ENCODE measurements at places on chromosomes 7 and 10. TPM values are rescaled to one million over a fixed set of nuclear protein-coding genes. Genes with fewer than 3 reads are reported as not detected.

MSS51 gene
- polyA plus RNA-seq = 1.3 TPM

CROT gene
- polyA plus RNA-seq = 9.7 TPM

DNA sequence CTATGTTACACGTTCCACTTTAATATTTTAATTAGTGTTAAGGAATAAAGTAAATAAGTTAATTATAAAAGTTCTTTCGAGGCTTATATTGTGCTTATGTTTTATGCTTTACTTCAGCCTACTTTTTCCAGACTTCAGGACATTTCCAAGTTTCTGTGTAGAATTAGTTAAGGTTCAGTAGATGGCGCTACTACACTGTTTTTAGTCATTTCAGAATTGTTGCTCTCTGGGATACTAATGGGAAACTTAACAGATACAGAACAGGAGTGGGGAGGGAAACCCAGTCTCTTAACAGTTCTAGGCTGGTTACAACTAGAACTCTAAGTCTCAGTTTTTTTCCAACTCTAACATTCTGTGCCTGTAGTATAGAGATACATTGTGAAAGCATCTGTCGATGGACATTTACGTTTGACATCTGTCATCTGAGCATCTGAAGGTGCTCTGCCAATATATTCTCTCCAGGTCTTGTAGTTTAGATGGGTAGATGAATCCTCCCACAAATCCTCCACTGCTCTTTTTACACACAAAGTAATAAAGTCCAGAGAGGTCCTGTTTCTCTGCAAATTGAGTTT lies 56.8 kb upstream of the FAM171A1 start:
- DNase-seq = peak; percentile 12

DNA sequence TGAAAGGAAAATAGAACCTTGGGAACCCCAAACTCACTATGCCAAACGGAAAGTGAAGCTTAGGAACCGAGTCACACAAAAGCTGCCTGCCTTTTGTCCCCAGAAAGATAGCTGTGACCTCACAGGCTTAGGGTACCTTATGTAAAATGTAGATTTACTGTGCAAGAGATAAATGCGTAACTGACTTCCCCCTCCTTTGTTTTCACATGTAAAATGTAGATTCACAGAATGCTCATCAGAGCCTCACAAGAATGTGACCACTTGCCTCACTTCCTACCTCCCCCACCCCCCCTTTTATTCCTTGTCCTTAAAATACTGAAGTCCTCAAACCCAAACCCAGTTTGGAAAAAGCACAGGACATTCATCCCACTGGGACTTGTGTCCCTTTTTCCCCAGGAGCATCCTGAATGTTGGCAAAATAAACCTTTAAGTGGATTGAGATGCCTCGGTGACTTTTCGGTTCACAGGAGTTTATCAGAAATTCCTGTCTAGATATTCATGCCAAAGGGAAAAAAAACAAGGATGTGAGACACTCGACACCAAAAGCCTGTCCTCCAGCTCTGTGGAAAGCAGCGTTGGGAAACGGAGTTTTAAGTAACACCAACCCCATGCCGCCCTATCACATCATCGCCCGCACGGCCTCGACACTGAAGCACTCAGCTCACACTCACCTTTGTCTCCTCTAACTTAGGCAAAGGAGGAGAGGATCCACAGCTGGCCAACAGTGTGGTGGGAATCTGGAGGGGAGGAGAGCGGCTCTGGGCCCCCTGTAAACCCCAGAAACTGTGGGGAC lies 45.9 kb downstream of the SVIL start:
- no peak for DNase-seq

SLC26A5 gene
- not detected for polyA plus RNA-seq

All from BJ (cell line).